ENCODE measurements at places on chromosomes 11 and 22.

DNA sequence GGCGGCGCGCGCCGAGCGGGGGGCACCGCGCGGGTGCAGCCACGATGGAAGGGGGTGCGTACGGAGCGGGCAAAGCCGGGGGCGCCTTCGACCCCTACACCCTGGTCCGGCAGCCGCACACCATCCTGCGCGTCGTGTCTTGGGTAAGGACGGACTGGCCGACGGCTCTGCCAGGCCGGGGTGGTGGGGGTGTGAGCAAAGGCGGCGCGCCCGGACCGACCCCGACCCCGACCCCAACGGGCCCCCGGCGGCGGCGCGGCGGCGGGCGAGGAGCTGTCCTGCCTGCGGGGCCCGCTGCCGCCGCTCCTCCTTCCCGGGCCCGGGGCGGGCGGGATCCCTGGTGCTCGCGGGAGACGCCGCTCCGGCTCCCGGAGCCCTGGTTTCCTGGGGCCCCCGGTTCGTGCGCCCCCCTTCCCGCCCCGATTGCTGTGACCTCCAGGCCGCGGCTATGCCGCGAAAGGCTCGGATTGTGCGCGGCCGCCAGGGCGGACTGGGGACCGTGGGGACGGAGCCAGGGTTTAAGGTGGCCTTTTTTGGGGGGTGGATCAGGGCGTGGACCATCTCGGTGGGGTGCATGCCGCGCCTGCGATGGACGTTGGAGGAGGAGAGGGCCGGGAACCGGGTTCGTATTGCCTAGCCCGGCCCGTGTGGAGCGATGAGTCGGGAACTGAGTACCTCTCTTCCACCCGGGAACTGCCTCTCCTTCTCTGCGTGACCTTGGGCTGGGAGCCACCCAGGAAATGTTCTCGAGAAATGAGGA lies at the start of gene SYNGR1:
TSS of gene SYNGR1 (plus strand) at position 25 of the 760 bp plus-strand sequence. CDS start at position 45, 20 bp downstream.
- peak; percentile 23 for DNase-seq
- peak within 1 kb of the TSS; percentile 64 for H3K27ac ChIP-seq
- no peaks in the 10 kb centered on the region for H3K4me1 ChIP-seq

DNA sequence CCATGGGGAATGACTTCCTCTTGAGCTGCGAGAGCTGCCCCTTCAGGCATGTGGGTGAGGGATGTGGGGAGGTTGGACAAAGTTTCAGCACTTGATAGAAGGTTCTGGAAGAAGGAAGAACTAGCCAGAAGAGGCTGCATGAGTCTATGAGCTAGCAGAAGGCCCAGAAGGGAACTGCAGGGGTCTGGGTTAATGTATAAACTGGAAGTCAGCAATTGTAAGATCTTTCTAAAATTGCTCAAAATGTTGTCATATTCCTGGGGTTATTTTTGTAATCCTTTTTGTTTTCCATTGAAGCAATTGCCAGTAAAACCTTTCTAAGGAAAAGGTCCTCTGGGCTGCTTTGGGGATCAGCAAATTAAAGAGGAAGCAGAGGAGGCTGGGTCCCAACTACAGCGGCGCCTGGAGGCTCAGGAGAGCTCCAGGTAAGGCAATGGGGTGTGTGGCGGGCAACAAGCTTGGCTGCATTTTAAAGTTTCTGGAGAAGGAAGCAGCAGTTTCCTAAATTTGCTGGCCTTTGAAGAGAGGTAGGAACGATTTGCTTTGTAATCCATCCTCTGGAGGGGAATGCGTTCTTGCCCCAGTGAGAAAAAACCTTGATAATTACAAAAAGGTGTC lies 29.2 kb downstream of the ADAMTS15 start:
- no peaks in the 10 kb centered on the region for H3K36me3 ChIP-seq
- H3K4me3 ChIP-seq: no peak overlapping the region
- H3K27me3 ChIP-seq: no peaks in the 10 kb centered on the region
- H3K27ac ChIP-seq: peak overlapping the region; percentile 72
- no peak for DNase-seq
- H3K4me1 ChIP-seq: peaks cover 39% of the 10 kb centered on the region

DNA sequence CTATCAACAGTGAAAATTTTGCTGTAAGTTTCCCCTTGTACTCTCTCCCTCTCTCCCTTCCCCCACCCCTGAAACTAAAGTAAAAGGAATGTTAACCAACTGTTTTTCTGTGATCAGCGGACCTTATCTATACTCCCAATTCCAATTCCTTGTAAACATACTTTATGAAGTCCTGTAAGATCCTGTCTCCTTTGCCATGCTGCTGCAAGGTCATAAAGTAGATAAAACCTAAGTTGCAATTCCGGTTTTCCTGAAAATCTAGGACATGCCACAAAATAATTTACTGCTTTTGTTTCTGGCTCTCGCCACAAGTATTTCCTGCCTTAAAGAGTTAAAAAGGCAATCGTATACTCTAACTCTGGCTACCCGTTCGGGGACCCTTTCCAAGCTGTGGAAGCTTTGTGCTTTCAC lies 1469.0 kb downstream of the LRRC4C start:
- H3K36me3 ChIP-seq: no peaks in the 10 kb centered on the region
- no peak overlapping the region for H3K27ac ChIP-seq
- H3K4me3 ChIP-seq: no peak overlapping the region
- no peaks in the 10 kb centered on the region for H3K27me3 ChIP-seq
- DNase-seq: no peak

GRCh38 chr11:60743058-60743457 lies 13.6 kb upstream of the MS4A15 start:
- H3K4me3 ChIP-seq: no peak overlapping the region
- H3K36me3 ChIP-seq: no peaks in the 10 kb centered on the region
- no peaks in the 10 kb centered on the region for H3K27me3 ChIP-seq

GRCh38 chr22:27424319-27424718 lies 377.2 kb downstream of the MN1 start:
- no peaks in the 10 kb centered on the region for H3K27me3 ChIP-seq
- no peaks in the 10 kb centered on the region for H3K36me3 ChIP-seq
- no peak overlapping the region for H3K4me3 ChIP-seq
- no peak overlapping the region for H3K27ac ChIP-seq
- no peak for DNase-seq

Measured in lung (tissue), 17 donors.